ENCODE measurements at places on chromosomes 11 and 22.

DNA sequence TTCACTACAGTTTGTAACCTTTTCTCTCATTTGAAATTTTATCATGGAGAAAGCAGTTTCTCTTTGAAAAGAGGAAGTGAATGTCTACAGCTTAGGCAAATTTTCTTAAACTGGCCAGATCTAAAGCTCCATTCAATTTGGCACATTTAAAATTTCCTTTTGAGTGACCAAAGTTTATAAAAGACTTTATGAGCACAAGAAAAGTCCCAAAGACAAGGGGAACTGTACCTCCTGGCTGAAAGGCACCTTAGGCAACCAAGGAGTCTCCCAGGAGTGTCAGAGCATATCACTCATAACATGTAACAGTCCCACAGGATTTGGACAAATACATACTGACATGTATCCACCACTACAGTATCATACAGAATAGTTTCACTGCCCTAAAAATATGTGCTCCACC is 41.3 kb downstream of the NARS2 start:
- DNase-seq, result no peak

DNA sequence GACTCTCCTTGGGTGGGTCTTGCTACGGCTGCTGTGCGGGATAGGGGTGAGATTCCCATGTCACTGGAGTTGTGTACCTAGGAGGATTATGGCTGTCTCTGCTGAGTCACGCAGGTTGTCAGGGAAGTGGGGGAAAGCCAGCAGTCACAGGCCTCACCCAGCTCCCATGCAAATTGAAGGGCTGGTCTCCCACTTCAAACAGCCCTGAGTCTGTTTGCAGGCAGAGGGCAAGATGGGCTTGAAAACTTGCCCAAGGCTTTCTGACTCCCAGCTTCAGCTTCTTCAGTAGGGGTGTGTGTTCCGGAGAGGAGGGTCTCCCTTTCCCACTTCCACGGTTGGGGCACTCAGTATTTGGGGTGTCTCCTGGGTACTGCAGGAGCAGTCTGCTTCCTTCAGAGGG is 10.9 kb upstream of the SC5D start:
- no peak for DNase-seq

DNA sequence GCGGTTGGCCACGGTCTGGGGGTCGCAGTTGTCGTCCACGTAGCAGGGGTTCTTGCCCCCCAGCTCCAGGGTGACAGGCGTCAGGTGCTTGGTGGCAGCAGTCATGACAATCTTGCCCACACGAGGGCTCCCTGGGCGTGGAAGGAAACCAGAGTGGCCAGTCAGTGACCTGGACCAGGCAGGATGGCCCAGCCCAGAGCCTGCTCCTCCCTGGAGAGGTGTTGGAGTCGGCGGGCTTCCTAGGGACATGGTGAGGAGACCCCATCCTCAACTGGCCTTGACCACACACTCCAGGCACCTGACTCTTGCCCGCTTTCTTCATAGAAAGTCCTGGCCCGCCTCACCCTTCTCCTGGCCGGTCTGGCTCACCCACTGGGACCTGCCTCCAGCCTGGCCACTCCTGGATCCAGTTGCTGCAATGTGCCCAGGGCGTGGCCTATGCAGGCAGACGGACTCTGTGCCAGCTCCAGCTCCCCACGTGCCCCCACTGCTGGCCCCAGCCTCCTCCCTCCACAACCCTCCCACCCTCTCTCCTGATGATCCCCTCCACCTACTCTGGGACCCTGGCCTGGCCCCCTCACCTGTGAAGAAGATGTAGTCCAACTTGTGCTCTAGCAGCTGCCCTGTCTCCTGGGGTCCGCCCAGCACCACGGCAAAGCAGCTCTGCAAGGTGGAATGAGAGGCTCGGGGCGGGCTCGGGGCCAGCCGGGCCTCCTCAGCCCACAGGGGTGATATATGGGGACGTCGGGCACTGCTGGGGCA is 8.7 kb downstream of the ALDH3B2 start:
- no peak for DNase-seq

DNA sequence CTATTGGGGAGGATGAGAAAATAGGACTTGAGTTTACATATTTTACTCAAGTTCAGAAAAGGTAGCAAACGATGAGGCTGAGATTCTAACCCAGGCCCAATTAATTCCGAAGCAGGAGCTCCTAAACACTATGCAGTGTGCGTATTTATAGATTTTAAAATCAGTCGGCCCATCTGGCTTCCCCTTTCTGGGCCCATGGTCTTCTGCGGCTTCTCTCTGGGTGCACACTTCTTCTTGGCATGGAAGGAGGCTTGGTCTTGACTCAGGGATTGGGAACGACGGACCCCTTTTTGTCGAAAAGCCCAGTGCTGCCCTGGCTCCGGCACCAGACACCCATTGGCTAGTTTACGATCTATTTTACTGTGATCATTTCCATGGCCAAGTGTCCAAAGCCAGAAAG is 1433.8 kb downstream of the BRD1 start:
- peak; percentile 35 for DNase-seq

DNA sequence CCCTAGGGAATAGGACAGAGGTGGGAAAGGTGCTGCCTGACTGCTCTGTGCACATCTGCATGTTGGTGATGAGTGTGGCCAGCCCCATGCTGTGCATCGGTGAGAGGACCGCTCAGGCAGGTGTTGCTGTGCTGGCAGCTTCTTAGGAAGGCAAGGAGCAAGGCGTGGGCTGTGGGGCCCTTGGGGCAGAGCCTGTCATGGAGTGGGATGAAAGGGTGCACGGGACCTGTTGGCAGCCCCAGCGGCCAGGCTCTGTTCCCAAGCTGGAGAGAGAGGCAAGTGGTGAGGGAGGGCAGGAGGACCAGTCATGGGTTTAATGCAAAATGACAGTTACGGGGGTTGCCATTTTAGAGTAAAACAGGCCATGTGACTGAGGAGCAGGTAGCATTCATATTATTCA is 78.3 kb downstream of the ZBTB16 start:
- no peak for DNase-seq

DNA sequence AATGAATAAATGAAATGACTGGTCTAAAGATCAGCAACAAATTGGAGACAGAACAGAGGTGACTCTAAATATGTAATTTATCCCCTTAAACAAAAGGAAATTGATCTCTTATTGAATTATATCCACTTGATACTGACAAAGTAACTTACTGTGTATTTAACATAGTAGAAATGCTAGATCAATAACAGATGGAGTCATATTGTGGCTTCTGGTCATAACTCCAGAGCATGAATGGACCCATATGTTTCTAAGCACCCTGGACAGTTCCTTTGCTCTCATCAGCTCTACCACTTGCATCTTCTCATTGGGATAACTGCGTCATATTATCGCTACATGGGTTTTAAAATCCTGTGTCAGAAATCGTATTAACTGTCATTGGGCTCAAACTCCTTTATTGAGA is 222.3 kb downstream of the ETS1 start:
- no peak for DNase-seq

- no peak for DNase-seq
Measured at GRCh38 chr11:103812680-103813079, 223.8 kb upstream of the DDI1 start.

DNA sequence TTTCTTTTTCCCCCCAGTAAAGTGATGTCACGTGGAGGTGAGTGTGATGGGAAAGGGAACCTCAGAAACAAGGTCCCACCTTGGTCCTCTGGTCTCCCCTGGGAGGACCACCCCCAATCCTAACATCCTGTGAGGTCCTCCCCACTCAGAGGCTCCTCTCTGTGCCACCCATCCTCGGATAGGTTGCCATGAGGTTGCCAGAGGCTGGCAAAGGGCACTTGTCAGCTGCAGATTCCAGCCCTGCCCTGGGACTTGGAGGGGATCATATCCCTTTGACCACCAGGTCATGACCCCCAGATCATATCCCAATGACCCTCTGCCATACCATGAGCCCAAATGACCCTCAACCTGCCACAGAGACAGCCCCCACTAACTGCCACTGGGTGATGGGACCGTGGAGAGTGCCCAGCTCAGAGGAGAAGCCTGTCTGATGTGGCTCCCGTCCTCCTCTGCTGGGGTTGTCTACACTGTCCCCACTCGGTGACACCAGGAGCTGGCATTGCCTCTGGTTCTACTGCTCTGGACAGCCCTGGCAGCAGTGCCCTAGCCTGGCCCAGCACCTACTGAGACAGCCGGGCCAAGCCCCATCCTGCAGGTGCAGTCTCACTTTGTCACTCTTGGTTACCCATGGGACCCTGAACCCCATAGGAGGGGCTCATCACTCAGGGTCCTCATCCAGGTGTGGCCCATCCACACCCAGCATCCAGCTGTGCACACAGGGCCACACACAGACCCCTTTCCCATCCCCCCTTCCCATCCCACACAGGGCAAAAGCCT is 90.2 kb upstream of the KCNQ1OT1 start:
- DNase-seq, result peak; percentile 65

DNA sequence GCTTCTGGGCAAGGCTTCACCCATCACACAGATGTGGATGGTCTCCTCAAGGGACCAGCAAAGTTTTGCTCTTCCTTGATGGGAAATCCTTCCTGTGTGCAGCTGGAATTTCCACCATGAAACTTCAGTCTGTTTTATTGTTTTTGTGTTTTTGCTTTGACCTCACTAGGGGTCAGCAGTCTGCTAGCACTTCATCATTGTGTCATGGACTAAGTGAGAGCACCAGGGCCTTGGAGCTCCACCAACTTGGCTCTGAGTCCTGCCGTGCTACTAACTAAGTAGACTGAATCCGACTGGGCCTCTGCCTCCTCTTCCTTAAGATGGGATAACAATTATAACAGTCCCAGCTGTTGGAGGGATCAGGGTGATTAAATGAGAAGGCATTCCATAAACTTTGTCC is 305.8 kb upstream of the NCAM1 start:
- DNase-seq, result no peak

DNA sequence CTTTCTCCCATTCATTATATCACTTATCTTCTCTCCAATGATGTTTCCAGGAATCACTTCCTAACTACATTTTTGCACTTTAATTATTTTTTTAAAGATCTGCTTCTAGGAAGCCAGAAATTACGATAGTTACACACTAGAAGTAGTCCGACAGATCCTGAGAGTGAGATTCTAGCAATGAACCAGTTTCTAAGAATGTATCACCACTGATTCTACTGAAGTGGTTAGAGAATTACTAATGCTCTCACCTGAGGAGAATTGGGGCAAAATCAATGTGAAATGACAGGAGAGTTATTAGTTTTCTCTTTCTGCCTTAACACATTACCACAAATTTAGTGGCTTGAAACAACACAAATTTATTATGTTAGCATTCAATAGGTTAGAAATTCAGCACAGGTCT is 241.2 kb downstream of the CASP12 start:
- DNase-seq, result no peak

GRCh38 chr11:28123151-28123581 is 15.0 kb downstream of the METTL15 start:
- DNase-seq, result no peak

Measured in suprapubic skin (tissue), 4 donors.